ENCODE measurements at places on chromosomes 12 and 14.

GRCh38 chr12:131443019-131444000 lies 267.6 kb upstream of the SFSWAP start:
- DNase-seq: no peak

- no peak for DNase-seq
Observed at GRCh38 chr12:9868311-9868801, 798 bp downstream of the CLEC2B start.

- no peak for DNase-seq
Observed at GRCh38 chr12:109467978-109468676, 9.0 kb downstream of the KCTD10 start.

DNA sequence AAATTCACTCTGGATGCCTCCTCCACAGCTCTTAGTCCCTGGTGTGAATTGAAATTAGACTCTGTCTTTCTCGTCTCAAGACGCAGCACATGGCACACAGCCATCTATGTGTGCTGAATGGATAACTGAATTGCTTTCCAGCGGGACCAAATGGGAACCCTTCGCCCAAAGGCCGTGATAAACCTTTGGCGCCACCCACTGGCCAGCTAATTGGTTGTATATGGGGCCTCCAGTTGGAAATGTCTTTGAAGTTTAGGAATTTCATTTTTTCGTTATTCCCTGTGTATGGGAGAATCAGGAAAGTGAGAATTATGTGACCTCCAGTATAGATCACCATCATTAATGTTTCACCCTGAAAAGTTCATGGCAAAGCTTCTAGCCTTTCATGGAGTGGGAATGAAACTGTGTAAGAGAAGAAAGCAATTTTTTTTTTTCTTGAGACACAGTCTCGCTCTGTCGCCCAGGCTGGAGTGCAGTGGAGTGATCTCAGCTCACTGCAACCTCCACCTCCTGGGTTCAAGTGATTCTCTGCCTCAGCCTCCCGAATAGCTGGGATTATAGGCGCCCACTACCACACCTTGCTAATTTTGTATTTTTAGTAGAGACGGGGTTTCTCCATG lies 9.8 kb upstream of the HSP90AA1 start:
- peak; percentile 18 for DNase-seq

DNA sequence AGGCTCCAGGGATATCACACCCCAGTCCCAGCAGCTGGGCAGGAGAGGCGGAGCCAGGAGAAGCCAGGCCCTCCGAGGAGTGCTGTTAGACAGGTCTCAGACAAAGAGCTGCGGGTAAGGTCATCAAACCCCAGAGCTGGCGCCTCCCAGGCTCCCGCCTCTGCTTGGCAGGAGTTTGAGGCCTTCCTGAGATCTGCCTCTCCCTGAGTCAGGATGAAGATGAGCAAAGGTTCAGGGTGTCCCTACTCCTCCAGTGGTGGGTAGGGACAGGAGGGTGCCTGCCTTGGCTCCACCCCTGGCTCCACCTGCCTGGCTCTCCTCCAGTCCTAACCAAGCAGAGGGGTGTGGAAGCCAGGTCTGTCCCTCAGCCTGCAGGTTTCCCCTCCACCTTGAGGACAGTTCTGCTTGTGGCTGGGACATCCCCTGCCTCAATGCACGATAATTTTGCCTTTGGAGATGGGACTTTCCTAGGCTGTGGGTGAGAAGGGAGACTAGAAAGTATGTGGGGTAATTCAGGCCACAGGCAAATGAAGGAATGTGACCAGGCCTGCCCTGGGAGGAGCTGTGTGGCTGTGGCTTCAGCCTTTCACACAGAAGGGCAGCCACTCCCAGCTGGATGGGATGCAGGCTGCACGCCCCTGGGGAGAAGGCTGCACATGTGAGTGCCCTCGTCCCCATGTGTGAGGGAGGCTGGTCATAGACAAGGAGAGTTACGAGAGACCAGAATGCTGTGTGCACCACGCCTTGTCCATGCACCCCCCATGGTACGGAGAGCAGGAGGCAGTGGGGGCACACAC lies 2.2 kb downstream of the PLEKHG6 start:
- DNase-seq: no peak

- no peak for DNase-seq
Observed at GRCh38 chr14:101120641-101121507, 217.4 kb upstream of the RTL1 start.

GRCh38 chr14:64409126-64409920 lies 21.2 kb downstream of the MTHFD1 start:
- no peak for DNase-seq

DNA sequence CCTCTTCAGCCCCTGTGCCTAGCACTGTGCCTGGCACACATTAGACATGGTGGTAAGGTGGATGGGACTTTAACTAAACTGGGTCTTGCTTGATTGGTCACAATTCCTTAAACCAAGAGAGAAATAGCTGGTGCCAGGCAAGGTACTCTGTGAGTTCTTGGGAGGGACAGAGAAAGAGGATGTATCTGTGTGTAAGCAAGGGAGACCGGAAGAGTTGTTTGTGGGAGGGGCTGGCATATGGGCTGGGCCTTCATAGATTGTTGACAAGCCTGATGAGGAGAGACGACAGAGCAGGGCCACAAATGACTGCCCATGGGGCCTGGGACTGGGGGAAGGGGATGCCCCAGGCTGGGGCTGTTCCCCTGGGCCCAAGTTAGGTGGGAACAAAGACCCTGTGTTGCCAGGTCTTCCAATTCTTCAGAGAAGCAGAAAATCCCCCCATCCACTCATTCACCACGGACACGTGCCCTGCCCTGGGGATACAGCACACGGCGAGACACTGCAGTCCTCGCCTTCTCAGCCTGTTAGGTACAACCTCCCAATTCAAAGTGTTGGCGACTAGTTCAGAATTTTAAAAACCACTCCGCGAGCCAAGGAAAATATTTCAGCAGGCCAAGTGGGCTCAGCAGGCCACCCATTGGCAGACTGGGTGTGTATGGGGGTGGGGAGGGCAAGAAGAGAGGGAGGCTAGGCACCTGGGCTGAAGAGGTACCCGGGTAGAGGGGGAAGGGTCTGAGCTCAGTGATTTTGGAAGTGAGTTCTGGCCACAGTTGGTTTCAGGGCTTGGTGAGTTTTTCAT lies 11.4 kb upstream of the CYP46A1 start:
- DNase-seq: no peak

GRCh38 chr14:80434574-80435321 lies 223.4 kb upstream of the DIO2 start:
- no peak for DNase-seq

DNA sequence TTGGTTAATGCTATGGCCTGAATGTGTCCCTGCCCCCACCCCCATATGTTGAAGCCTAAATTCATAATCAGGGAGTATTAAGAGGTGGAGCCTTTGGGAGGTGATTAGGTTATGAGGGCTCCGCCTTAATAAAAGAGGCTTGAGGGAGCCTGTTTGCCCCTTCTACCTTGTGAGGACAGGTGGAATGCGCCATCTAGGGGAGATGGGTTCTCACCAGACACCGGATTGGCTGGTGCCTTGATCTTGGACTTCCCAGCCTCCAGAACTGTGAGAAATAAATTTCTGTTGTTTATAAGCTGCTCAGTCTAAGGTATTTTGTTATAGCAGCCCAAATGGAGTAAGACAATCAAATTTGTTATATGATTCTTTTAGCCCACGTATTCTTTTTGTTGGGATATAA lies 148.3 kb downstream of the PTCSC3 start:
- DNase-seq: no peak

DNA sequence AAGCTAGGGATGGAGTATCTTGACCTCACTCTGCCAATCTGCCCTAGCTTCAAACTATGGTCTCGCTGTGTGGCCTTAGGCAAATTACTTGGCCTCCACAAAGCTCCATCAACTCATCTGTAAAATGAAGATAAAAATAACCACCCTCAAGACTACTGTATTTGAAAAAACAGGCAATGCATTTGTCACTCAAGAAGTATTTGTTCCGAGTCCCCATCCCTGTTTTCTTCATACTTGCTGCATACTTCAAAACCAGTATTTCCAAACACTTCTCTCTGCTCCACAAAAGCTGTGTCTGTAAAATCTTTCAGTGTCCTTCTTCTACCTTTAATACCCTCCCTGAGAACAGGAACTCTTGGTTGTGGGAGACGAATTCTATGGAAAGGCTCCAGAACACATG lies 47.9 kb downstream of the GTF2A1 start:
- no peak for DNase-seq

GRCh38 chr14:49880267-49881064 lies 12.4 kb upstream of the ARF6 start:
- DNase-seq: no peak

DNA sequence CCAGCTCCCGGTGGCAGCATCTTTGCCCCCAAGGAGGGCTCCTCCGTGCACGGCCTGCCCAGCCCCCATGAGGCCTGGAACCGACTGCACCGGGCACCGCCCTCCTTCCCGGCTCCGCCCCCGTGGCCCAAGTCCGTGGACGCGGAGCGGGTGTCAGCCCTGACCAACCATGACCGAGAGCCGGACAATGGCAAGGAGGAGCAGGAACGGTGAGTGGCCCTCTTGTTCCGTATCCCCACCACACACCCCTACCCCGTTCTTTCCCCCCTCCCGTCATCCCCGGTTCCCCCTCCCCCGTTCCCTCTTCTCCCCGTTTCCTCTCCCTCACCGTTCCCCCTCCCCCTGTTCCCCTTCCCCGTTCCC lies 28.3 kb downstream of the LRCOL1 start:
- DNase-seq: no peak

DNA sequence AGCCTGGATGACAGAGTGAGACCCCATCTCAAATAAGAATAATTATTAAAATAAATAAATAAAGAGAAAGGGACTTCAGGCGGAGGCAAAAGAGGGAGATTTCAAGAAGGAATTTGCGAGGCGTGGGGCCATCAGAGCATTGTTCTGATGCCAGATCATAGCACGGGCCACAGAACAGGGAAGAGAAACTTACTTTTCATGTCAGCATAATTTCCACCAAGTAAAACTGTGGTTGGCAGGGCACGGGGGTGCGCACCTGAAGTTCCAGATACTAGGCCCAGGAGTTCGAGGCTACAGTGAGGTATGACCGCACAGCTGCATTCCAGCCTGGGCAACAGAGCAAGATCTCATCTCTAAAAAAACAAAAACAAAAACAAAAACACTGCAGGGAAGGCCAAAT lies 11.0 kb upstream of the PLBD1 start:
- no peak for DNase-seq
